ENCODE measurements at places on chromosomes 7 and 10.

DNA sequence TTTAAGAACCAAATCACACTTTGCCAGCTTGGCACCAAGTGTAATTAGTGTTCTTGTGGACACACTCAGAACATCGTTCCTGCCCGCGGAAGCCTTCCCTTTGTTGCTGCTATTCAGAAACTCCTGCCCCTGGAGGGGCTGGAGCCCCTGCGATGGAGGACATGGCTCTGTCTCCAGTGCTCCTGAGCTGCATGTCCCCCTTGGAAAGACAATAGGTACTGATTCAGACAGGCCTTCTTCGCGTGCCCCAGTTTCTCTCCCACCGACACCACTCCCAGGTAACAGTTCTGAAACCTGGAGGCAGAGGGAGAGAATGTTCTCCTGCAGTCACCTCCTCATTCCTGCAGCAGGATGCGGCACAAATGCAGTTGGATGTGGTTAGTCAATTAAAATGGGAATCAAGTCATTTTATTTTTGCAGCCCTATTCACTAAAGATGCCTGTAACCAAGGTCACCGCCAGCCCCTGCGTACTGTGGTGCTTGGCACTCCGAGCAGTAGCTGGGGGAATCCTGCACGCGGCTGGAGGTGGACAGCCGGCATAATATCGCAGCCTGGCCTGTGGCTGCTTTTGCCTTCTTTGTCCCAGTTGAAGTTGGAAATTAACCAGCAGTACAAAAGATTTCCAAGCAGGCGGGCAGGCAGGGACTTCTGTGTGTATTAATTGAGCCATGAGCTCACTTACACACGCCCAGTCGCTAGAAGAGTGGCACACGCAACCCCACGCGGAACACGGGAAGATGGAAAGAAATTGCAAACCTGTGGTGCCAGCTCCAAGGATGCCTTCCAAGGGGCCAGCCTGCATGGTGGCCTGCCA, 205.7 kb downstream of the EBF3 start:
- no peak for DNase-seq

GRCh38 chr7:22782616-22783232, 39.9 kb downstream of the TOMM7 start:
- peak; percentile 16 for DNase-seq

- DNase-seq = no peak
Observed at GRCh38 chr7:27635728-27636127, 27.0 kb downstream of the HIBADH start.

GRCh38 chr7:129898502-129899160, 54.1 kb downstream of the UBE2H start:
- no peak for DNase-seq

GRCh38 chr10:125325326-125325725, 165.0 kb upstream of the CTBP2 start:
- no peak for DNase-seq

DNA sequence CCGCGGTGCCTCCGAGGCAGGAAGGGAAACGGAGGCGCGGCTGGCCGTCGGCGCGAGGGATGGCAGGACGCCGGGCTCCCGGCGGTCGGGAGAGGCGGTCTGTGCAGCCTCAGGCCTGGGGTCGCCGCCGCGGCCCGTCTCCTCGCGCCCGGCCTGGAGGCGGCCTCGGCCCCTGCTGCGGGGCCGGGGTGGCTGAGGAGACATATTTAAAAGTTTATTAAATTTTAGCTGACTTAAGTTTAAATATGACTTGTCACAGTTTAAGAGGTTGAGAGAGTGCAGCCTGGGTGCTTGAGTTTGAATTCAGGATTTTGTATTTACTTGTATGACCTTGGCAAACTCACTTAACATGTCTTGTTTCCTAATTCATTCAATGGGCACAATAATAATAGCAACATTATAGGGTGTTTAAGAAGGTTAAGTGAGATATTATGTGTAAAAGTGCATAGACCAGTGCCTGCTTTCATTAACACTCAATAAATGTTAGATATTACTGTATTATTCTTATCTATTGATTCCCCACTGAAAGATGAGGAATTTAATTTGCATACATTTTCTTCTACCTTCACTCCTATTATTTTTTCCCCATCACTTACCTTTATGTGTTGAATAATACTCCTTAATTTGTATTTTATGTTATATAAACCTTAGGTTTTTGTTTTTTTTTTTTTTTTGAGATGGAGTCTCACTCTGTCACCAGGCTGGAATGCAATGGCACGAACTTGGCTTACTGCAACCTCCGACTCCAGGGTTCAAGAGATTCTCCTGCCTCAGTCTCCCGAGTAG, 718 bp downstream of the DYNC2I1 start:
- no peak for DNase-seq

DNA sequence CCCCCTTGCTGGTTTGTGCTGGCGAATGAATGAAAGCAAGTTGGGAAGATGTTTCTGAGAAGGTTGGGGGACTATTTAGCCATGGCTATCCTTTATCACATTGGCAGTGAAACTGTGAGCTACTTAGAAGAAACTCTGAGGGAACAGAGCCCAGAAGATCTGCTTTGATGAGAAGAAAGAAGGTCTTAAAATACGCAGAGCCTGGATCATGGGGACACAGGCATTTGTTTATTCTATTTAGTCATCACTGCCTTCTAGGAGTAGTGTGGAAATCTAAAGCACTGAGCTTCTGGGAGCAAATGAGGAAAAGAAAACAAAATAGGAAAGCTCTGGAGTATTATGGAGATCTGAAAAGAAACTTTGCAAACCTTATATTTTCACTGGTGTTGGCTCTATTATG, 28.5 kb downstream of the CPED1 start:
- no peak for DNase-seq

GRCh38 chr7:142485617-142486226, 227.9 kb upstream of the PRSS58 start:
- DNase-seq = no peak

DNA sequence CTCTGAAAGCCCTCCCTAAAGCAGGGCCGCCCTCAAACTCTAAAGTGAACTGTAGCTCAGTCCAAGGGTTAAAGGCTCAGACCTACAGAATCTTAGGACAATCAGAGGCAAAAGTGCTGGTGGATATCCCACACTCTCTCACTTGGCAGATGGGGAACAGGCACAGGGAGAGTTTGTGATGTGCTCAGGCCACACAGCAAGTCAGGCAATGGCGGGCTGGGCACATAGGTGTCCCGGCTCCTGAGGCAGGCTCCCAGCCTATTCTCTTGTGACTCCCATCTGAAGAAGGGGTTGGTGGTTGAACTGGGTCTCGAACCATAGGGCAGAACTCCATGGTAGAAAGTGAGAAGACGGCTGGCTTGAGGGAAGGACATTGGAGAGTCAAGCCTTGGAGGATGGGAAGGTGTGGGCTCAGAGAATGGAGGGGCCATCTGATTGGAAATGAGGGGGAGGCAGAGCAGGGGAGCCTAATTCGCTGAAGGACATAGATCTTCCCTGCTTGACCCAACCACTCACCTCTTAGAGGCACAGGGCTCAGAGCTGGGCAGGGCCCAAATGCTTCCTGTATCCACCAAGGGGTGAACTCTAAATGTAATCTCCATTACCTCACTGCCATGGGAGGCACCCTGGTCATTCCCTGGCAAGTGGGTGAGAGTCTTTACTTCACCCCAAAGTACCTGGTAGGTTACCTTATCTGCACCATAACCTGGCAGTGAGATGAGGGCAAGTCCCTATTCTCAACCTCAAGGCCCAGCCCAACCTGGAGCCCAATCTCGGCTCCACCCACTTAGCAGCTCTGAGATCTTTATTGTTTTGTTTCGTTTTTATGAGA, 4.9 kb upstream of the ZMIZ1 start:
- no peak for DNase-seq

GRCh38 chr7:150420987-150421674, 29.3 kb upstream of the GIMAP8 start:
- peak; percentile 76 for DNase-seq

GRCh38 chr10:7895699-7896090, 77.4 kb downstream of the TAF3 start:
- no peak for DNase-seq

- no peak for DNase-seq
Observed at GRCh38 chr10:37803269-37803668, 54.1 kb downstream of the ZNF248 start.

DNA sequence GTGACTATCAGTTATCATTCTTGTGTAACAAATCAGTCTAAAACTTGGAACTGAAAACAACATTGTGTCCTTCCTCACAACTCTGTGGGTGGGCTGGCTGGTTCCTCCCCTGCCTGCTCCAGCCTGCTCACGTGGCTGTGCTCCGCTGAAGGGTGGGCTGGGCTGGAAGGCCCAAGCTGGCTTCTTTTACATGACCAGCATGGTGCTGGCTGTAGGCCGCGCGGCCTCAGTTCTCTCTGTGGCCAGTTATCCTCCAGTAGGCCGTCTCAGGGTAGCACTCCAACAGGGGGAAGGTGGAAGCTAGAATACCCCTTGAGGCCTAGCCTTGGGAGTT, 11.3 kb downstream of the ADAMTS14 start:
- DNase-seq = no peak

GRCh38 chr10:42977032-42977416, 99.8 kb upstream of the RET start:
- DNase-seq = no peak

GRCh38 chr7:15889507-15889906, 203.0 kb upstream of the MEOX2 start:
- DNase-seq = no peak

GRCh38 chr7:77940647-77941046, 142.1 kb downstream of the PHTF2 start:
- DNase-seq = no peak

GRCh38 chr10:824497-824896, 107.0 kb downstream of the LARP4B start:
- no peak for DNase-seq

GRCh38 chr7:122901250-122901649, 15.0 kb upstream of the CADPS2 start:
- no peak for DNase-seq

GRCh38 chr10:110852255-110852896, 19.4 kb upstream of the PDCD4 start:
- no peak for DNase-seq
